ENCODE measurements at places on chromosomes 11 and 22. TPM values are rescaled to one million over a fixed set of nuclear protein-coding genes. Genes with fewer than 3 reads are reported as not detected.

Gene TH
- total RNA-seq: not detected

Gene USP2
- total RNA-seq: 0.95 TPM

Gene NRXN2
- total RNA-seq: 0.19 TPM

Gene DUSP8
- 2.2 TPM for total RNA-seq

Gene P4HA3
- total RNA-seq: 50.9 TPM

Gene SEC14L2
- total RNA-seq: 70.6 TPM

Gene SPON1
- total RNA-seq: not detected

Gene CDHR5
- total RNA-seq: not detected

Gene APOL5
- not detected for total RNA-seq

Gene ABCC8
- total RNA-seq: 9.5 TPM

Gene VSIG10L2
- not detected for total RNA-seq

Gene DLAT
- 28.8 TPM for total RNA-seq

Gene MPPED1
- not detected for total RNA-seq

Gene TRIM49
- total RNA-seq: not detected

Gene TLCD5
- total RNA-seq: 7.9 TPM

Gene TTC36
- total RNA-seq: not detected

Gene IFITM1
- total RNA-seq: 0.46 TPM

Gene VSIG2
- not detected for total RNA-seq

Gene PLET1
- total RNA-seq: not detected

Gene SCARF2
- total RNA-seq: 1.1 TPM

Gene HEPHL1
- not detected for total RNA-seq

Gene GUCD1
- 48.2 TPM for total RNA-seq

Gene TCN2
- 5.2 TPM for total RNA-seq

Gene NAT10
- 49.3 TPM for total RNA-seq

Gene SLC7A4
- not detected for total RNA-seq

Gene PIK3IP1
- 1.2 TPM for total RNA-seq

Gene TBX10
- not detected for total RNA-seq

Gene OR8B8
- total RNA-seq: not detected

Gene TOB2
- total RNA-seq: 25.3 TPM

Gene OR52N4
- not detected for total RNA-seq

Gene PRR14L
- 5.4 TPM for total RNA-seq

Gene PGM2L1
- total RNA-seq: 16.4 TPM

Gene HOATZ
- not detected for total RNA-seq

Gene TRPM5
- not detected for total RNA-seq

Gene OR2AT4
- total RNA-seq: not detected

Gene UBASH3B
- total RNA-seq: 36.5 TPM

Gene POLD3
- 17.0 TPM for total RNA-seq

Gene NLRP14
- not detected for total RNA-seq

Gene C11orf24
- 56.1 TPM for total RNA-seq

Gene PNPLA5
- total RNA-seq: not detected

Gene MYRF
- total RNA-seq: 14.2 TPM
